ENCODE measurements at places on chromosomes 5 and 9.

- no peak for DNase-seq
These were observed 12.1 kb downstream of the PRRC2B start for GRCh38 chr9:131405858-131406537.

GRCh38 chr9:88224938-88225337, 86.7 kb upstream of the SPATA31C2 start:
- no peak for DNase-seq

DNA sequence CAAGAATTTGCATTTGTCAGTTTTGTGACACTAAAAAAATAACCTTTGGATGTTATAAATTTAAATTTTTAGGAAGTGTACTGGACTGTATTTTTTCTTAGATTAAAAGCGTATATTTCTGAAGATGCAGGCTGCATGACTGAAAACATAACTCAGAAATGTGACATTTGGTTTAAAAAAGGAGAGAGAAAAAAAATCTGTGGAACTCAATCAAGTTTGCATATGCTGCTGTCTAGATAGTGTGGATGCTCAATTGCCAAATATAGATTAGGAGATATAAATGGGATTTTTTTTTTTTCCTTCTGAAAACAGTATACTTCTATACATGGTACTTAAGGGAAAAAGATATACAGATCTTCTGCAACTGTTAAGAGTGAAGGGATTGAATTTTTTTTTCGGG, 402.3 kb downstream of the TAF11L14 start:
- no peak for DNase-seq

GRCh38 chr9:4741365-4742089, 525 bp upstream of the AK3 start:
- peak; percentile 2 for DNase-seq

DNA sequence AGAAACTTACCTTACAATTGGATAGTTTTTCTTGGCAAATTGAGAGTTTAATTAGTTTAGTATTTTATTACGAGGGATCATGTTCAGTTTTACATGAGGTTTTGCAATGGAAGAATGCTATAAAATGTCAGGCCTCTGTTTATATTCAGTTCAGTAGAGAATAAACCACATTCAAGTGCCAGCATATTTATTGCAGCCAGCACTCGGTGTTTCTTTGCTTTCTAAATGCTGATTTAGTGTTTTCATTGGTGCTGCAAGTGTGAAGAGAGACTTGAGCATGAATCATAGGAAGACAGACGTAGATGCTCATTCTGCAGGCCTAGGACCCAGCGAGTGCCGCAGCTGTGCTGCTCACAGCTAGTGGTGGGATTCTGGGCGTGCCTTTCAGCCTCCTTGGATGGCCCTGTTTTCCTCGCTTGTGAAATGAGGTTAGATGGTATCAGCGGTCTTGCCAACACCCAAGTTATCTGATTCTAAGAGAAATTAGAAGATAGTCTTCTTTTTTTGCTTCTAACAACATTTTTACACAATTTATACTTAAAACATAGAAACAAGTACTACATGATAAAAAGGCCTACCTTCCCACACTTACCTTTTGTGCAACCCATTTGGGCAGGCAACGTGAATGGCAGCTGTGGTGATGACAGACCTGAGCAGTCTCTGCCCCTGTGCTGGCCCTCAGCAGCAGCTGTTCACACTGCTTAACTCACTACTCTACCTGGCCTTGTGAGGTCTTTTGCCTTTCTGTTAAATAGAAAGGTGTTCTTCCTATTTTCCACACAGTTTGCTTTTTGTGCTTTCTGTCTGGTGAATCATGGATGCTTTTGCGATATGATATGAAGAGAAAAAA, 26.8 kb upstream of the TNFAIP8 start:
- DNase-seq = peak; percentile 38

GRCh38 chr9:68532131-68532530, 8.6 kb downstream of the TMEM252 start:
- DNase-seq = no peak
